Kidney capillary endothelial cell (primary cell): ENCODE measurements at places on chromosomes 16 and 17.

- no peak for DNase-seq
Observed at GRCh38 chr16:69345923-69346322, 5.7 kb downstream of the TMED6 start.

DNA sequence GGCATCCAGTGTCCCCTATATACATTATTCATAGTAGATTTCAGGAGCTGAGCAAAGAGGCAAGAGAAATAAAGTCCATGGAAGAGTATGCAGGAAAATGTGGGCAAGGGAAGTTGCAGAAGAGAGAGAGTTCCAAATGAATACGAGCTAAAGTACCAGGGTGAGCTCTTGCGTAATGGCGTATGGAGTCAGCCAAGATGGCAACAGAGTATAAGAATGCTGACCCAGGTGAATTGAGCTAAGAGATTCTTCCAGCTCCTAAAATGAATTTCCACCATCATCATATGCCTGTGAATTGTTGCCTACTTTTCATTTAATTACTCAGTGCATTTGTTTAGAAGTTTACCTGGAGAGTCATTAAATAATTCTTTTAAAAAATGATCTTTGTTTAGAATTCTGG is 153.2 kb upstream of the CNTNAP4 start:
- no peak for DNase-seq

DNA sequence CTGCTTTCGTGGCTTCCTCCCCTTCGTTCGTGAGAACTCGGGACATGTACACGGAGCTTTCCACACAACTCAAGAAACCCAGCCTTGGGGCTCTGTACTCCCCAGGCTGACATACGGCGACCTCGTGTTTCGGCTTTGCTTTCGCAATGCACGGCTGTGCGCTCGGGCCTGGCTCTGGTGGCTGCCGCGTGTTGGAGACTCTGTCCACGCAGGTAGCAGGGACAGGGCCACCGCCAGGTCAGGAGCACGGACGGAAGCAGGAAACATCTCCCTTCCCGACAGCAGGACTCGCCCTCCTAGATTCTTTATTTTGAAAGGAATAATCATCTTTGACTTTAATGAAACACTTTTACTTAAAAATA is 17.3 kb downstream of the UTS2R start:
- DNase-seq, result no peak

DNA sequence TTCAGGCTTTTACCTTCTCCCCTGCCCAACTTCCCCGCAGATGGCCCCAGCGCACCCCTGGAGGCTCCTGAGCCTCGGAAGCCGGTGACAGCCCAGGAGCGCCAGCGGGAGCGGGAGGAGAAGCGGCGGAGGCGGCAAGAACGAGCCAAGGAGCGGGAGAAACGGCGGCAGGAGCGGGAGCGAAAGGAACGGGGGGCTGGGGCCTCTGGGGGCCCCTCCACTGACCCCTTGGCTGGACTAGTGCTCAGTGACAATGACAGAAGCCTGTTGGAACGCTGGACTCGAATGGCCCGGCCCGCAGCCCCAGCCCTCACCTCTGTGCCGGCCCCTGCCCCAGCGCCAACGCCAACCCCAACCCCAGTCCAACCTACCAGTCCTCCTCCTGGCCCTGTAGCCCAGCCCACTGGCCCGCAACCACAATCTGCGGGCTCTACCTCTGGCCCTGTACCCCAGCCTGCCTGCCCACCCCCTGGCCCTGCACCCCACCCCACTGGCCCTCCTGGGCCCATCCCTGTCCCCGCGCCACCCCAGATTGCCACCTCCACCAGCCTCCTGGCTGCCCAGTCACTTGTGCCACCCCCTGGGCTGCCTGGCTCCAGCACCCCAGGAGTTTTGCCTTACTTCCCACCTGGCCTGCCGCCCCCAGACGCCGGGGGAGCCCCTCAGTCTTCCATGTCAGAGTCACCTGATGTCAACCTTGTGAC is 3.6 kb downstream of the MAPK7 start:
- no peak for DNase-seq

GRCh38 chr16:19108409-19109287 is 5.1 kb upstream of the ITPRIPL2 start:
- peak; percentile 40 for DNase-seq

- DNase-seq, result no peak
Observed at GRCh38 chr17:78784352-78784751, 2.3 kb upstream of the CYTH1 start.

GRCh38 chr16:13988038-13988437 is 68.1 kb downstream of the ERCC4 start:
- no peak for DNase-seq

GRCh38 chr17:48544349-48545021 is 424 bp downstream of the HOXB2 start:
- peak; percentile 68 for DNase-seq

DNA sequence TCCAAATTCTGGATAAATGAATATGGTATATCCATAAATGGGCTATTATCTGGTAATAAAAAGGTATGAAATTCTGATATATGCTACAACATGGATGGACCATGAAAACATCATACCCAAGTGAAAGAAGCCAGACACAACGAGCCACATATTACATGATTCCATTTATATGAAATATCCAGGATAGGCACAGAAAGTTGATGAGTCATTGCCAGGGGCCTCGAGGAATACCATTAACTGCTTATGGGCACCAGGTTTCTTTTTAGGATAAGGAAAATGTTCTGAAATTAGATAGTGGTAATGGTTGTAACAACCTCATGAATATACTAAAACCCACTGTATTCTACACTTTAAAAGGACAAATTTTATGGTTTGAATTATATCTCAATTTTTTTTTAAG is 123.2 kb downstream of the PITPNC1 start:
- no peak for DNase-seq

DNA sequence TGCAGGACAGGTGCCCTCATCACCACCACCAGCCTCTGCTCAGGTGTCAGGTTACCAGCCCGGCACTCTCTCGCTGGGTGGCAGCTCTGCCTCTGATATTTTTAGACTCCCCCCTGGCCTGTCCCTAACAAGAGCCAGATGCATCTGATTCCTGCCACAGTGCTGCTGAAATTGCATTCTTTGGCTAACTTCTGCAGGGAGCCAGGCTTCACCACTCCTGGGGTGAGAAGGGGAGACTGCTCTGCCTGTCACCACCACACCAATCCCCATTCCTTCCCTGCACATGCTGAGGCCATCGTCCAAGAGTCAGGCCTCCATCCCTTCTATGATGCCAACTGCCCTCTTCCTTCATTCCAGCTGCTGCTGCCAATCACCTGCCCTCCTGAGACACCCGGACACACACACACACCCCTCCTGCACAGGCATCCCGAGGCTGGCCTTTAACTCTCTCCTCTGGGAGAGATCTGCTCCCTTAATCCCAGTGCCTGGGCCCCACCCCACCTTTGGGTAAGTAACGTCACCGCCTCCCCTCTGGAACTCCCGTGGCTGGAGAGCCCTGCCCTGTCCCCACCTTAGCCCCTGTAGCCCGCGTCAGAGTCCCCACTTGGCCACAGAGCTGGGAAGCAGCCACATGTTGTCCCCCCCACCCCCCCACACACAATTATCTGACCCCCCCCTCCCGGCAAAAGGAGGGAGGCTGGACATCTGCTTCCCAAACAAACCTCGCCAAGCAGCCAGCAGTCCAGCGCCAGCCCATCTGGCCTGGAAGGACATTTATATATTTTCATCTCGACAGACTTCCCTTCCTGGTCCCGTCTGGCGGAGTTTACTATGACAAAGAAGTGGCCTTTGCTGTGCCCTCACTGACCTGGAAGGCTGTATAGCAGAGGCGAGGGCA is 2.8 kb downstream of the EMP2 start:
- no peak for DNase-seq

- DNase-seq, result no peak
Observed at GRCh38 chr17:81251709-81252301, 12.7 kb downstream of the NDUFAF8 start.

DNA sequence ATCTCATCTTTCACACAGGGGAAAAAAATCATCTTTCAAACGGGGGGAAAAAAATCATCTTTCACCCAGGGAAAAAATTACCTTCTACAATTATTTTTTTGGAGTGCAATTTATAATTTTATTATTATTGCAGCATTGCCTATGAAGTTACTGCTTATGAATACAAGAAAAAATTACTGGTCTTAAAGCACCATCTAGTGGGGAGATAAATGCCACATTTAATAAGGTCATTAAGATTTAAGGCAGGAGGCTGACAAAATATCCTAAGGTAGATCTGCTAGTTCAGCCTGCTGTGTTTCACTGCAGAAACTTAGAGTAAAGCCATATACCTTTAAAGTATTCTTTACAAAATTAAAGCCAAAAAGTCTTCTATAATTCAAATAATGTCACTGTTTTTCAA is 13.7 kb downstream of the SHCBP1 start:
- peak; percentile 42 for DNase-seq

DNA sequence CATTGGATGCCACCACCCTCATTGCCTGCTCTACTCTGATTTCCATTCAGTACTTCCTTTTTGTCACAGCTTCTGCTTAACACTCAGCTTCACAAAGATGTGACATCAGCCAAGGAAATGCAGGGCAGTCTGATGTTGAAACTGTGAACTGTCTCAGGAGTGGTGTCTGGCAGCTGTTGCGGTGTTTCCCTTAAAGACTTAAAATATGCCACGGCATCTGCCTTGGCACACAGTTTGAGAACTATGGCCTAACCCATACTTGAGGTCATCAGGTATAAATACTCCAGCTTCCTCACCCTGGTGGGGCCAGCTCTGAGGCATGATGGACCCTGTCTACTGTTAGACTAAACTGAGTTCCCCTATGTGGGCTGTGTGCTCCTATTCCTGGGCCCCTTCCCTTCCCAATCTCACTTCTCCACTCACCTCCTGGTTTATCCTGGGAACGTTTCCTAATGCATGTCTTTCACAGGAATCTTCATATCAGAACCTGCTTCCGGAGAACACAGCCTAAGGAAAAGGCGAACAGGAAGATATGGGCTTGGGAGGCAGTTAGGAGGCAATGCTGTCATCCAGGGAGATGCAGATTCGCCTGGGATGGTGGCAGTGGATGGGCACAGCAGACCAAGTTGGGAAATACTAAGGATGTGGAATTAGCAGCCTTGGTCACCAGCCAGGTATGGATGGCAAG is 96.5 kb downstream of the WSCD1 start:
- DNase-seq, result peak; percentile 25

DNA sequence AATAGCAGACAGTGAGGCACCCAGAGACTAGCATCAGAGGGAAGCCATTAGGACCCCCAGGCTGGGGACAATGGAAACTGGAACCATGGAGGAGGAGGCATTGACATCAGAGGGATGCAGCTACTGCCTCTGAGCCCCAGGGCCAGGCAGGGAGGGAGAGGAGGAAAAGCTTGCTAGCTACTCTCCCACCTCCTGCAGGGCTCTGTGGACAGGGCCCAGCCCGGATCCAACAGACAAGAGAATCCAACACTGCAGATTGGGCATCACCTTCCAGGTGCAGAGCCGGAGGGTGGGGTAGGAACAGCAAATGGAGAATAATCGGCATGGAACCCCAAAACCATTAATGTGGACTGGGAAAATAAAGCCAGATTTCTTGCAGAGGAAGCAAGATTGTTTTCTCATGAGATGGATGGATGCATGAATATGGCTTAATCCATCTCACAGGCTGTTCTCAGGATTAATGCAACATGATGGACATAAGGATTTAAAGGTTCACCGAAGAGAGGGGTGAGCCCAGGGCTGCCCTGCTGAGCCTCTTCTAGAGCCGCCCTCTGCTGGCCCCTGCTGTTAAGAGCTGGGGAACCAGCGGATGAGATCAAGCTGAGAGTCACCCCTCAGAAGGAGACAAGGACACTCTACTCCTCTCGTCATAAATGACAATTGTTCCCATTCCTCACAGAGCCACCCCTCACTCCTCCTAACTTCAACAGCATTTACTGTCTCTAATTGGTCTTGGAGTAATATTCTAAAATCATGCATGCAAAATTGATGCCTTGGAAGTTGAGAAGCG is 48.8 kb downstream of the DNAH3 start:
- DNase-seq, result no peak

GRCh38 chr16:66824006-66824405 is 6.8 kb downstream of the NAE1 start:
- DNase-seq, result no peak

GRCh38 chr16:60566901-60567300 is 1469.3 kb downstream of the CDH8 start:
- no peak for DNase-seq

GRCh38 chr17:55634702-55635101 is 88.0 kb downstream of the TMEM100 start:
- DNase-seq, result no peak

- no peak for DNase-seq
Observed at GRCh38 chr16:20899071-20899470, 1.1 kb downstream of the DCUN1D3 start.

GRCh38 chr16:50458667-50459495 is 89.3 kb upstream of the NKD1 start:
- no peak for DNase-seq

DNA sequence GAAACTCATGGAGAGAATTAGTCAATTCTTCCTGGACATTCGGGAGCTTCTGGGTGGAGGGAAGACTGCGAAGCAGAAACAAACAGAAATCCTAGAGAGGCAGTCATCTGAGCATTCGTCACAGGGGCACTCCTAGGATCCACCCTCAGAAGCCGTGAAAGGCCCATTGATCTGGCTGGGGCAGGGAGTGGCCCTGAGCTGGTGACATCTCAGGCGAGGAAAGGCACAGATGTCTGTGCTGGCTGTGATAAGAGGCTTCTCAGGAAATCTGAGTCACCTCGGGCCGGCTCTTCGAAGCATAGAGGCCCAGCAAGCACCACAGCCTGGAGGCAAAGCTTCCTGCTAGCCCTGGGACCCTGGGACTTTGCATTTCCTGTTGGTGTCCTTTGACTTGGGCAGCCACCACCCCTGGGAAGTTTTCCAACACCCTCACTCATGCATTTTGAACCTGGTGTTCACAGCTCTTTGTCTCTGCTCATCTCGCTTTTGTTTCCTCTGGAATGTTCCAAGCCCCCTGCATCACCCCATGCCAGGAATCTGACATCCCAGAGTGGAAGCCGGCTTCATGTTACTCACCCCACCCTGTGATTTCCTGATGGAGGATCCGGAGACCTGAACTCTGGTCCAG is 23.3 kb upstream of the CDRT4 start:
- peak; percentile 100 for DNase-seq

DNA sequence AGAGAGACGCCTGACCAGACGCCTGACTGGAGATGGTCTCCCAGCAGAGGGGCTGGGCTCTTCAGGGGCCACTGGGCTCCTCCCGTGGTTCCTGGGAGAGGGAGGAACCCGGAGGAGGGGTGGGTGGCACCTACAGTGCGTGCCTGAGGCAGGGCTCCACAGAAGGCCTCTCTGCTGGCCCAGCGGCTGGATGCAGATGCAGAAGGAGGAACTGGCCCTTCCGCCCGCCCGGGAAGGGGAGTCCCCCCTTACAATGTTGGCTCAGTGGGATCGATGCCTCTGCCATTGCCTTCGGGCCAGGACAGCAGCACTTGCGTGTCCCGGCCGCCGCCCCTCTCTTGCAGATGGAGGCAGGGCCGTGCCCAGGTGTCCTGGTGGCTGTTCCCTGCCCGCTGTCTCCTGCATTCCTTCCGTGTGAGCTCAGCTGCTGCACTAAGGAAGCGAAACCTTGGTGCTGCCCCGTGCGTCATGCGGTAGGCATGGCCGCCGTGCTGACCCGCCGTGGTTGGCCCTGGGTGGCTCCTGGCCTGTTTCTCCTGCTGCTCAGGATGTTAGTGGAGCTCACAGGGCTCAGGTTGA is 15.1 kb downstream of the BAIAP2 start:
- DNase-seq, result no peak
